ENCODE measurements at places on chromosomes 7 and 10.

DNA sequence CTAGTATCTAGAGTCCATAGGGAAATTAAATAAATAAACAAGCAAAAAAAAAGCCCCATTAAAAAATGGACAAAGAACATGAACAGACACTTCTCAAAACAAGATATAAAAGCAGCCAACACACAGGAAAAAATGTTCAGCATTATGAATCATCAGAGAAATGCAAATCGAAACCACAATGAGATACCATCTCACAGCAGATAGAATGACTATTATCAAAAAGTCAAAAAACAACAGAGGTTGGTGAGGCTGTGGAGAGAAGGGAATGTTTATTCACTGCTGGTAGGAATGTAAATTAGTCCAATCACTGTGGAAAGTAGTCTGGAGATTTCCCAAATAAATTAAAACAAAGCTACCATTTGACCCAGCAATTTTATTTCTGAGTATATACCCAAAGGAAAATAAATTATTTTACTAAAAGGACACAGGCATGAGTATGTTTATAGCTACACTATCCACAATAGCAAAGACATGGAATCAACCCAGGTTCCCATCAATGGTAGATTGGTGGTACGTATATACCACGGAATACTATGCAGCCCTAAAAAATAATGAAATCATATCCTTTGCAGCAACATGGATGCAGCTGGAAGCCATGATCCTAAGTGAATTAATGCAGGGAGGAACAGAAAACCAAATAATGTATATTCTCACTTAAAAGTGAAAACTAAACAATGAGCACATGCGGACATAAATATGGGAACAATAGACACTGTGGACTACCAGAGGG is 366.5 kb upstream of the SEMA3C start:
- DNase-seq: no peak

- DNase-seq: no peak
These were observed 14.6 kb downstream of the RASGEF1A start for GRCh38 chr10:43252166-43252782.

- no peak for DNase-seq
These were observed 5.1 kb downstream of the AOAH start for GRCh38 chr7:36719083-36719632.

GRCh38 chr7:473870-474604 is 45.6 kb downstream of the PDGFA start:
- DNase-seq: no peak

- DNase-seq: no peak
These were observed 48.7 kb downstream of the ARMC3 start for GRCh38 chr10:22976534-22976933.

GRCh38 chr7:22123139-22123538 is 177.4 kb upstream of the CDCA7L start:
- no peak for DNase-seq

DNA sequence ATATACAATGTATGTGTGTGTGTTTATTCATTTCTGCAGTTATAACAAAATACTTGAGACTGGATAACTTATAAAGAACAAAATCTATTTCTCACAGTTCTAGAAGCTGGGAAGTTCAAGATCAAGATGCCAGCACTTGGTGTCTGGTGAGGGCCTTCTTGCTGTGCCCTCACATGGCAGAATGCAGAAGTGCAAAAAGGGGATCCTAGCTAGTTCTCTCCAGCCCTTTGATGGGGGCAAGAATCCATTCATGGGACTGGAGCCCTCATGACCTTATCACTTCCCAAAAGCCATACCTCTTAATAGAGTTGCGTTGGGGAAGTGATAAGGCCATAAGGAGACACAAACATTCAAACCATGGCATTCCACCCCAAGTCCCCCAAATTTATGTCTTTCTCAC is 8.4 kb downstream of the GRB10 start:
- no peak for DNase-seq

- DNase-seq: no peak
These were observed 132.1 kb downstream of the INHBA start for GRCh38 chr7:41570766-41571165.

DNA sequence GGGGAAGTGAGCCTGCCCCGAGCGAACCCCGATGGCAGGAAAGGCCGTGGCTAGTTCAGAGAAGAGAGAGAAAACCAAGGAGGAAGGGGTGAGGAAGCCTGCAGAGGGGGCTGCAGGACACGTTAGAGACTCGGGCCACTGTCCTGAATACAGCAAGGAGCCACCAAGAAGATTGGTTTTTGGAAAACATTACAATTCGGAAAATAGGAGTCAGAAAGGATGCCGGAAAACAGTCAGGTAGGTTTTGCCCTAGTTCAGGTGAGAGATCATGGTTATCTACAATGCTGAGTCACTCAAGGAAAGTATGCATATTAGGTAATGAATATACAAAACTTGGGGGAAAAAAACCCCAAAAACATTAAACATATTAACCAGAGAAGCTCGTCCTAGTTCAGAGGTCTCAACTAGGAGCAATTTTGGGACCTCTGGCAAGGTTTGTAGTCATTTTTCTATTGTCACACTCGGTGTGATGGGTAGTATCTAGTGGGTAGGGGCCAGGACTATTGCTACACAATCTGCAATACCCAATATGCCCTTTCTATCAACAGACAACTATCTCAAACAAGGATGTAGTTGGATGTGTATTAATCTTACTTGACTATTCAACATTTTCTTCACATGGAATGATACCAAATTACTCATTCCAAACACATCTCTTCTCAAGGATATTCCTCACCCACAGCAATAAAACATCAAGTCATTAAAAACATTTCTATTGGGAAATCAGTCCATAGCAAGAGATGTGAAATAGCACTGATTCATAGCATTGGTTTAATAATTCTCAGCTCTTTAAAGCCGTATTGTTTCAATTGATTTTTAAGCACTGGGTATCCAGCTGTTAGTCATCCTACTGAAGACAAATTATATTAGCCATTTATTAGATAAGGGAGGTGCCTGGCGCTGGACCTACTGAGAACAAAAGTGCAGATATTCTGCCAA is 74.4 kb upstream of the RSU1 start:
- DNase-seq: peak; percentile 69

DNA sequence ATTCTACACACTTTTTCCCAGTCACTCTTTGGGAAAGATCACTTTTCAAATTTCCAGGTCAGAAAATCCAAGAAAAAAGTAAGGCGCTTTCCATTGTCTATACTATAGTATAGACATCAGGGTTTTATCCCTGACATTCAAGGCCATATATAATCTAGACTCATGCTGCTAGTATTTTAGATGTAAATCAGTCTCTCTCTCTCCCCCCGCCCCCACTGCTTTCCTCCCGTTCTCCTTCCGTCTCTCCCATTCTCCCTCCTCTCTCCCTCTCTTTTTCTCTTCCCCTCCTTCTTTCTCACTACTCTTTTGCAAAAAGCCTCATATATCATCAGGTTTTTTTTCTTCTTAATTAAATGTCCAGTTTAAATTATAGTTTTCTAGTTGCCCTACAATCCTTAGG is 154.8 kb downstream of the PHF14 start:
- no peak for DNase-seq

- DNase-seq: no peak
These were observed 9.2 kb upstream of the ORAI2 start for GRCh38 chr7:102424129-102424551.

DNA sequence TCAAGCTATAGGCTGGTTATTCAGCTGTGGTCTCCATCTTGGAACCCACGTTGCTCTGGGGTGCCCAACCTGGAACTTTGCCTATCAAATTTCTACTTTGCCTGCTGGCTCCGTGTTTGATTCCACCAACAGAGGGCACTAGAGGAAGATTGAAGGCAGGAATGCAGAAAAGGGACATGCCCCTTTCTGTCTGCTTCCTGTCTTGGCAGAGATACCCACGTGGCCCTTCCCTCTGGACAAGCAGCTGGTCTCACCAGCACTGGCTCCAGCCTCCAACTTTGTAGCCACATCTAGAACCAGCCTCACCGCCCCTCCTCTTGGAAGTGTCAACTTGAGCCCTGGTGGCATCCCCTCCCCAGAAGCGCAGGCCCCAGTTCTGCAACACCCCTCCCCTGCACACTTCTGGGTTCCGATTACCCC is 52.1 kb upstream of the ZNF438 start:
- peak; percentile 67 for DNase-seq
